Smooth muscle cell of the umbilical artery (primary cell): ENCODE measurements at places on chromosomes 6 and 20. TPM values are rescaled to one million over a fixed set of nuclear protein-coding genes. Genes with fewer than 3 reads are reported as not detected.

The CD40 gene
- total RNA-seq = 2.0 and 3.9 TPM in 2 replicates

The TUBB1 gene
- not detected in 2 replicates for total RNA-seq

The SCGN gene
- total RNA-seq = not detected in 2 replicates

The BLCAP gene
- total RNA-seq = 43.1 and 48.8 TPM in 2 replicates

The LRRC1 gene
- 11.9 and 15.7 TPM in 2 replicates for total RNA-seq

The CLDN20 gene
- not detected in 2 replicates for total RNA-seq

The AKAP7 gene
- total RNA-seq = 5.8 and 6.2 TPM in 2 replicates

The BPIFB1 gene
- total RNA-seq = not detected in 2 replicates

The WFDC6 gene
- total RNA-seq = not detected in 2 replicates

The CRISP2 gene
- not detected in 2 replicates for total RNA-seq

The HDGFL1 gene
- total RNA-seq = not detected in 2 replicates

The PHIP gene
- total RNA-seq = 16.3 and 24.9 TPM in 2 replicates

The TRIM26 gene
- total RNA-seq = 15.1 and 22.1 TPM in 2 replicates

The PBOV1 gene
- not detected in 2 replicates for total RNA-seq

The MEP1A gene
- total RNA-seq = not detected in 2 replicates

The SLC17A2 gene
- total RNA-seq = not detected in 2 replicates

The ZNF512B gene
- 6.2 and 10.6 TPM in 2 replicates for total RNA-seq

The RNF182 gene
- total RNA-seq = 0.30 and 1.8 TPM in 2 replicates

The HSF2 gene
- total RNA-seq = 22.1 and 23.5 TPM in 2 replicates

The MOG gene
- not detected in 2 replicates for total RNA-seq

The FITM2 gene
- total RNA-seq = 6.5 and 9.6 TPM in 2 replicates

The EFCAB8 gene
- under 0.01 and 0.97 TPM in 2 replicates for total RNA-seq

The XKR7 gene
- under 0.01 TPM in 1 of 2 replicates, not detected in the other for total RNA-seq

The MCCD1 gene
- total RNA-seq = not detected in 2 replicates

The OSBPL2 gene
- 39.9 and 40.1 TPM in 2 replicates for total RNA-seq

The C20orf204 gene
- 0.88 and 0.89 TPM in 2 replicates for total RNA-seq
